ENCODE measurements at places on chromosomes 3 and 15.
A peak's percentile ranks its signal among the peaks of the same experiment; 100 is the strongest.

- H3K4me1 ChIP-seq, result no peaks in the 10 kb centered on the region
- H3K4me3 ChIP-seq, result no peak overlapping the region
- H3K27me3 ChIP-seq, result no peaks in the 10 kb centered on the region
- DNase-seq, result no peak
- H3K27ac ChIP-seq, result no peak overlapping the region
Observed at GRCh38 chr15:67242708-67243111, 11.8 kb downstream of the AAGAB start.

GRCh38 chr15:89197503-89197971 is 23.8 kb downstream of the RLBP1 start:
- peak overlapping the region; percentile 61 for H3K27ac ChIP-seq
- DNase-seq, result peak; percentile 54
- H3K4me3 ChIP-seq, result no peak overlapping the region
- peaks cover 12% of the 10 kb centered on the region for H3K36me3 ChIP-seq
- H3K4me1 ChIP-seq, result no peaks in the 10 kb centered on the region
- no peaks in the 10 kb centered on the region for H3K27me3 ChIP-seq

GRCh38 chr15:64938192-64938591 is 26.5 kb downstream of the ANKDD1A start:
- H3K27ac ChIP-seq, result no peak overlapping the region
- no peaks in the 10 kb centered on the region for H3K36me3 ChIP-seq
- H3K4me3 ChIP-seq, result no peak overlapping the region
- H3K4me1 ChIP-seq, result no peaks in the 10 kb centered on the region
- DNase-seq, result no peak

- H3K27me3 ChIP-seq, result peaks cover 16% of the 10 kb centered on the region
- no peak overlapping the region for H3K4me3 ChIP-seq
- no peak for DNase-seq
- H3K27ac ChIP-seq, result no peak overlapping the region
- no peaks in the 10 kb centered on the region for H3K36me3 ChIP-seq
- peaks cover 8% of the 10 kb centered on the region for H3K4me1 ChIP-seq
Observed at GRCh38 chr15:41490355-41490754, 3.3 kb upstream of the ITPKA start.

- no peak overlapping the region for H3K4me3 ChIP-seq
- H3K4me1 ChIP-seq, result no peaks in the 10 kb centered on the region
- H3K27me3 ChIP-seq, result no peaks in the 10 kb centered on the region
- H3K36me3 ChIP-seq, result no peaks in the 10 kb centered on the region
- DNase-seq, result no peak
Observed at GRCh38 chr3:100629421-100630127, 20.2 kb downstream of the ADGRG7 start.

DNA sequence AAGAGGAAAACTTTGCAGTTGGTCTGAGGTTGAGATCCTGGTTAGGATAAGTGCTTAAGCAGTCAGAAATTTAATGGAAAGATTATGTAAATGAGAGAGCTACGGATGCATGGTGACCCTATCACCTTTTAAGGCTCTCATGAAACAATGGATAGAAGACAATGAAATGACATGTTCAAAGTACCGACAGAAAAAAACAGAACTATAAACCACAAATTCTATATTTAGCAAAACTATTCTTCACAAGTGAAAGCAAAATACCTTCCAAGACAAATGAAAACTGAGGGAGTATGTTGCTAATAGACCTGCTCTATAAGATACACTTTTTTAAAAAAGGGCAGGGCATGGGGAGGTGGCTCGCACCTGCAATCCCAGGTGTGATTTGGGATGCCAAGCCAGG is 32.2 kb downstream of the DNAAF4 start:
- no peak overlapping the region for H3K4me3 ChIP-seq
- H3K27me3 ChIP-seq, result no peaks in the 10 kb centered on the region
- H3K36me3 ChIP-seq, result no peaks in the 10 kb centered on the region
- H3K4me1 ChIP-seq, result no peaks in the 10 kb centered on the region
- H3K27ac ChIP-seq, result no peak overlapping the region

Data from lung (tissue), 17 donors.